ENCODE measurements at places on chromosomes 16 and 17.

GRCh38 chr16:24775455-24775854, 46.0 kb downstream of the TNRC6A start:
- no peak for DNase-seq

GRCh38 chr17:76139801-76140660, 1.0 kb downstream of the FOXJ1 start:
- no peak for DNase-seq

DNA sequence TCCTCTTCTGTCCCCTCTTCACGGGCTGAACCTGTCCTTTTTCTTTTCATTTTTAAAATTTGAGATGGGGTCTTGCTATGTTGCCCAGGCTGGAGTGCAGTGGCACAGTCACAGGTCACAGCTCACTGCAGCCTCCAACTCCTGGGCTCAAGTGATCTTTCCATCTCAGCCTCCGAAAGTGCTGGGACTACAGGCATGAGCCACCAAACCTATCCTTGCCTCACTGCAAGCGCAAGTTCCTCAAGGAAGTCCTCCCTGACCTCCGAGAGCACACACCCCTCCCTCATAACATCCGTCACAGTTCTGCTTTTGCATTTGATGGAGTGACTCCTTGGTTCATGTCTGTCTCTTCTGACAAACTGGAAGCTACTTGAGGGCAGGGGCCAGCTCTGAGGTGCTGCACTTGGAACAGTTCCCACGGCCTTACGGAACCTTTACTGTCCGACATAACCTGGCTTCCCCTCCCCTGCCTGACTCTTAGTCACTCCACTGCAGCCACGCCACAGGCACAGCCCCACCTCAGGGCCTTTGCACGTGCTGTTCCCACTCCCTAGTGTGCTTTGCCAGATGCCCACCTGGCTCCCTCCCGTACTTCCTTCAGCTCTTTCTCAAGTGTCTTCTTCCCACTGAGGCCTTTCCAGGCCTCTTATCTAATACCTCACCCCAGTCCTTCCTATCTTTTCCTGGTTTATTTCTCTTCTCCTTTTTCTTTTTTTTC, 4.4 kb downstream of the TBX6 start:
- no peak for DNase-seq

- peak; percentile 27 for DNase-seq
Observed at GRCh38 chr17:64315032-64315490, 52.0 kb upstream of the TEX2 start.

- peak; percentile 82 for DNase-seq
Observed at GRCh38 chr16:81647527-81647926, 131.6 kb upstream of the PLCG2 start.

DNA sequence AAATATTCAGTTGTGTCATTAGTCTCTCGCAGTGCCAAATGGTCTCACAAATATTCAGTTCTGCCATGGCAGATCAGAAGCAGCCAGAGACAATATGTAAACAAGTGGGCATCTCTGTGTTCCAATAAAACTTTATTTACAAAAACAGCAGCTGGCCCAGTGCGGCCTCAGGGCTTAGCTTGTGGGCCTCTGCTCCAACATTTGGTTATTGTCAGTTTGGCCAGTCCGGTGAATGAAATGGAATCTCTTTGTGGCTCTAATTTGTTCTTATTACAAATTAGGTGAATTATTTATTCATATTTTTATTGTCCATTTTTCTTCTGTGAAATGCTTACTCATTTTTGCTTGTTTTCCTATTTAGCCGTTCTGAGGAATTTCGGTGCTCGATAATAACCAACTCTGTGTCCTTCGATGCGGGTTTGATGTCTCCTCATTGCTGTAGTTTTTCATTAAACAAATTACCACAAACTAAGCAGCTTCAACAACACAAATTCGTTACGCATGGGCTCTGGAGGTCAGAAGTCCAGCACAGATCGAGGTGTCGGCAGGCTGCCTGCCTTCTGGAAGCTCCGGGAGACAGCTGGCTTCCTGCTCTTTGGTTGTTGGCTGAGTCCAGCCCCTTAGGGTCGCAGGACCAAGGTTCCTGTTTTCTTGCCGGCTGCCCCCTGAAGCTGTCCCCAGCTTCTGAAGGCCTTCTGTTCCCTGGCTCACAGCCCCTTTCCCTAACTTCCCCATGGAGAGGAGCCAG, 4.1 kb upstream of the SLC38A10 start:
- DNase-seq, result no peak

DNA sequence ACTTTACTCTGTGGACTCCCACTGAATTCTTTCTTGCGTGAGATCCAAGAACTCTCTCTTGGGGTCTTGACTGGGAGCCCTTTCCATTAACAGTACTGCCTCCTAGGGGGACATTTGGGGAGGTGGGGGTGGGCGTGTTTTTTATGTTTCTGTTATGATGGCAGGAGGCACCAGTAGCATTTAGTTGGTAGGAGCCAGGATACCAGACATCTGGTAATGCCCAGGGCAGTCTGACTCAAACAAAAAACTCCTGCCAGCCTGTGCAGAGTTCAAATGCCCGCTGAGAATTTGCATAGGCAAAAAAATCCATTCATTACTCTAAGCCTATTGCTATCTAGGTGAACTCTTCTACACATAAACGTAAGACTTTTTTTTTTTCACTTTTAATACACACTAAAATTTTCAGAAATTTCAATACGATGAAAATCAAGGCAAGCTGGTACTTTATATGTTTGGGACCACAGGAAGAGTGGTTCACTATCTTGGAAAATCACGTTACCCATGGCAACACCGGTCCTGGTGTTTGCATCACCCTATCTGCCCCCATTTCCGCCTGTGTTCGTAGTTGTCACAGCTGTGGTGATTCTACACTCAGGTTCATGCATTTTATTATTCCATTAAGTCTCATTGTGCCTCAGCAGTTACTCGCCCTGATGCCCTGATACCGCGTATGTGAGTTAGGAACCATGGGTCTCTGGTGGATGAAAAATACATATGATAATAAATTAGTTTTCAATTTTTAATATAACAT, 121.1 kb upstream of the XYLT1 start:
- no peak for DNase-seq

GRCh38 chr16:66070140-66070917, 296.2 kb upstream of the CDH5 start:
- DNase-seq, result peak; percentile 68

GRCh38 chr17:10151667-10152496, 46.5 kb downstream of the GAS7 start:
- no peak for DNase-seq

GRCh38 chr16:1992704-1993317, 3.0 kb downstream of the SYNGR3 start:
- DNase-seq, result no peak

DNA sequence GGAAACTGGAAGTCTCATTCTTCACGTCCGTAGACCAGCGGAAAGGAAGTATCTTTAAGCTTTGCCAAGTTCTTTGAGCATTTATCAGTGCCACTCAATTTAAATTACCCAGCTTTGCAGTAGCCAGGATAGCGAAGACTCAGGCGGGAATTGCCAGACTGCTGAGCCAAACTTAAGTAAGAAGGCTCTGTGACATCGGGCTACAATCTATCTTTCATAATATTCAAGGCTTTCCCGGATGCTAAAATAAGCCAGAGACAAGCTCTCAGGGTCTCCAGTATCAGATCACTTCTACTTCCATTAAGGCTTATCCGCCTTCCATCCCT, 436 bp upstream of the BRIP1 start:
- no peak for DNase-seq

DNA sequence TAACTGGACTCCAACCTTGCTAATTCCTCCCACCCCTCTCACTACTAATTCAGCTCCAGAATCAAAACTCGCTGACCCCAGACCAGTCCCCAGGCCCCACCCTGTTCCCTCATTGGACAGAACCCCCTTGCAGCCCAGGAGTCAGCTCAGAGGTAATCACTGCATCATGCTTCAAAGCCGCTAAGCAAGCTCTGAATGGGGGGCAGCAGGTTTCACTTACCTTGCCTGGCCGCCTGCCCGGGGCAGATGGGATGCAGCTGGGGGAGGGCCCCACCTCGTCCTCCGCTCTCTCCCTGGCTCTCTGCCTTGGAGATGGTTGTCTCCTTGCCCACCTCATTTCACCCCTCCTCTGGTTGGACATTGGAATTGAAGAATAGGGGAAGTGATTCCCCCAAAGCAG, 4.8 kb upstream of the NGFR start:
- no peak for DNase-seq

DNA sequence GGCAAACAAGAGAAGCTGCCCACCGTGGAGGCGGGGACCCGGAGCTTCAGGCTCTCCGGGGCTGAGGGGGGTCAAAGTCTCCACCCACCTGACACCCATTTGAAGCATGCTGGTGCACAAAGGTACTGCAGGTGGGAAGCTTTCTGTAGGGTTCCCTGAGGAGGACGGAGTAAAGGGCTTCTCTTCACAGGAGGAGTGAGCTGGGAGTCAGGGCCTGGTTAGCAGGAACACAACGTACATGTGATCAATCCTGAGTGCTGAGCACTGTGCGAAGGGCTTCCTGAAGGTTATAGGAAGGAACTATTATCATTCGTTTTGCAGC, 252.9 kb upstream of the RPL38 start:
- DNase-seq, result no peak

- DNase-seq, result no peak
Observed at GRCh38 chr16:83031524-83031923, 404.8 kb downstream of the CDH13 start.

- DNase-seq, result no peak
Observed at GRCh38 chr16:769934-770333, 9.4 kb downstream of the MSLN start.

DNA sequence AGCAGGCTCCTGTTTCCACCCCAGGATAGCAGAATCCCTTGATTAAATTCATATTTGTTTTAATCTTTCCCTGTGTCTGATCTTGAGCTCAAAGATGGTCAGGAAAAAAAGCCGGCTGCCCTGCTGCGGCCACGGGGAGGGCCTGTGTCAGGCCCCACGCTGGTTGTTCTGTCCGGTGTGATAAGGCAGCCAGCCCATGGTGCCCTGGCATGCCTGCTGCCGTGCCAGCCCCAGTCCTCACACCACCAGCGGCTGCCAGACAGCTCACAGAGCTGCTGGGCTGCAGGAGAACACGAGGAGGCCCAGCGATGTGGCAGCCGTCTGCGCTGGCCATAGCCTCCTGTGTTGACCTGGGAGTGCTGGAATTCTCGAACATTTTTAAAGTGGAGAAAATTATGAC, 34.7 kb upstream of the BRD7 start:
- no peak for DNase-seq

- no peak for DNase-seq
Observed at GRCh38 chr17:48543854-48544348, 1.0 kb downstream of the HOXB2 start.

- DNase-seq, result no peak
Observed at GRCh38 chr16:25950586-25951281, 259.0 kb downstream of the HS3ST4 start.

GRCh38 chr16:17194190-17194780, 276.5 kb downstream of the XYLT1 start:
- DNase-seq, result peak; percentile 30

DNA sequence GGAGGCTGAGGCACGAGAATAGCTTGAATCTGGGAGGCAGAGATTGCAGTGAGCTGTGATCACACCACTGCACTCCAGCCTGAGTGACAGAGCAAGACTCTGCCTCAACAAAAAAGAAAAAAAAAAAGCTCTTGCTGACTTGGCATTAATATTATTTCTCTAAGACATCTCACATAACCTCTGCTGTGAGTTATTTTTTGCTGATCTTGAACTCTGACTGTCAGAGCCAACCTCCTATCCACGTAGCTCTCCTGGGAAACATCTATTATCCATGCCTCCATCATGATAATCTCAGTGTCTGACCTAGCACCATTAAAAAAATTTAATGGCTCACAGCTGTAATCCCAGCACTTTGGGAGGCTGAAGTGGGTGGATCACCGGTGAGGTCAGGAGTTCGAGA, 12.7 kb upstream of the ULK2 start:
- DNase-seq, result no peak

DNA sequence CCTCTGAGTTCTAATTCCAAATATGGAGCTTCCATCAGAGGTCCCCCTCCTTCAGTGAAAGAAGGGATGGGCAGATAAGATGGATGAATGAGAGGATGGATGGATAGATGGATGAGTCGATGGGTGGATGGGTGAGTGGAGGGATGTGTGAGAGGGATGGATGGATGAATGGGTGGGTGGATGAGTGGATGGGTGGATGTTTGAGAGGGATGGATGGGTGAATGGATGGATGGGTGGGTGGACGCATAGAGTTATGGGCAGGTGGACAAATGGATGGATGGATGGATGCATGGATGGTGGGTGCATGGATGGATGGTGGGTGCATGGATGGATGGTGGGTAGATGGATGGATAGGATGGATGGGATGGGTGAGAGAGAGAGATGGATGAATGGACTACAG, 69.0 kb downstream of the MGAT5B start:
- no peak for DNase-seq

DNA sequence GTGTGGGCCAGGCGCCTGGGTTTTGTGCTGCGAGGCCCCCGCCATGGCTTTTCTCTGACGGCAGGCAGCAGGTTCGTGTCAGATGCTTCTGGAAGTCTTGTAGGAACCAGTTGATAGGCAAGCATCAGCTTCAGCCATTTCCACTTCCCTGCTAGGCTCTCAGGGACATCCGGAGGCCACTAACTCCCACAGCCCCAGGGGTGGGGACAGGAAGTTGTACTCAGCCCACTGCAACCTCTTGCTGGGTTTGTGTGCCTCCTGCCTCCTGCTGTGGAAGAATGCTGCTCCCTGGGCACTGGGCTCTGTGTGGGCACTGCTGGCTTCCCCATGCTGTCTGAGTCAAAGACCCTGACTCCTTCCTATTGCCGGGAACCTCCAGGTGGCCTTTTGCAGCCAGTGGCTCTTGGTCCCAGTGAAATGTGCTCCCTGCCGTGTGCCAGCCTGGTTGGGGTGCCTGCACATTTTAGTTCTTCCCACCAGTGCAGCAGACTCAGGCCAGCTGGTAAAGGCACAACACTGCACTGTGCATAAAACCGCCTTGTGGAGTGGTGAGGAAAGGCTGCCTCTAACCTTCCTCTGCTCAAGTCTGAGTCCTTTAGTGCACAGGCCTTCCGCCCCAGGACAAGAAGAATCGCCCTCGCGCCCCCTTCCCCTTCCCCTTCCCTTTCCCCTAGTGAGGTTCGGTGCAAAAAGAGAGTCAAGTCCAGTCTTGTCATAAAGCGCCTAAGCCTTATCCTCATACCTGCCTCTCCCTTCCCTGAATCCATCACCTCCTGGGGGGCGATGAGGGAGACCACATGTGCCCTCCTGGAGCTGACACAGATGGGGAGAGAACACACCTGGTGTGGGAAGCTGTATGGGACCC, 16.6 kb downstream of the LDHD start:
- no peak for DNase-seq

DNA sequence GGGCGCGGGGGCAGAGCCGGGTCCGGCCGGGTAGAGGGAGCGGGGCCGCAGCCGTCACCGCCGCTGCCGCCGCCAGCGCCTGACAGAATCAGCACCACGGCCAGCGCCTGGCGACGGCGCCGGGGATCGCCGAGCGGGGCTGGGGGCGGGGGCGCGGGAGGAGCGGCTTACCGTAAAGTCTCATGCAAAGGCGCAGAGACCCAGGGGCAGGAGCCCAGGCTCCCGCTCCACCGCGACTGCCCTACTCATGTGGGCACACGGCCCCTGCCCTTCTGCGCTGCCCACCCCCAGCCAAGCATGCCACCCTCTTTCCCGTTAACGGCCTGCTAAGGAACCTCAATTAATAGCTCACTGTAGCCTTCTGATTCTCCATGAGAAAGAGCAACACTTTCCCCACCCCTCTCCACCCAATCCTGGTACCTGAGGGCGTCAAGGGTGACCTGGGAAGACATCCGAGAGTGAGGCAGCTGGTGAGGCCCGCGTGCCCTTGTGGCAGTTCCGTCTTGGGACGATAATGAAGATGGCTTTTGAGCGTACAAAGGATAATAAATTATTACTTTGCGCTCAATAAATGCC, at the start of gene SEZ6:
SEZ6 (minus strand) TSS at position 98 of the 576 bp plus-strand sequence. CDS start 164 bp downstream, outside the sequence.
- peak; percentile 60 for DNase-seq

- no peak for DNase-seq
Observed at GRCh38 chr17:51322390-51323029, 62.2 kb downstream of the UTP18 start.

- DNase-seq, result no peak
Observed at GRCh38 chr16:55760310-55761001, 72.4 kb downstream of the CES1 start.

Measured in fibroblast of skin of right quadriceps (primary cell).